ENCODE measurements at places on chromosomes 12 and 14.

GRCh38 chr12:116532986-116533342 is 26.2 kb upstream of the MAP1LC3B2 start:
- DNase-seq = no peak

DNA sequence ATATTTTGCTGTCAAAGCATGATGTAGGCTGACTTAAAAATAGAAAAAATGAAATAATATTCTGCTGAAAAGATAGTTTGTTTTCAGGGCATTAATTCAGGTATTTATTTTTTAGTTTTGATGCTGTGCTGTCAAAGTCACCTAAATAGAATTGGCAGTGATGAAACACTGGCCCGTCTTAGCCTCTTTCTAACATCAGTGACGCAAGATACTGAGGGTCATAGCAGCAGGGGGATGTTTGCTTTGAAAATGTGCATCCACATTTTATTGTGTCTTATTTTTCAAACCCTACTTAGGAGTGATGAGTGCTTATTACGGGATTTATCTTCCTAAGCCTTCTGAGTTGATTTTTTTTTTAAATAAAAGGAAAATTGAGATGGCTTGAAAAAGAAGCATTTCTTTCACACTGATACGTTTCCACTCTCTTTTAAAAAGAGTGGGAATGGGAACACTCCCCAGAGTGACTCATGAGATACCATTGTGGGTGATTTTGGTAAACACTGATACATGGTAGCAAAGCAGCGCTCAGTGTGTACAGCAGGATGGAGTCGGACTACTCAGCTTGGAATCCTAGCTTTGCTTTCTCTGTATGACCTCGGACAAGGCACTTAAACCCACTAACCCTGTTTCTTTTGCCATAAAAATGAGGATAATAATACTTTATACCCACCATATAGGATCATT is 290.8 kb downstream of the ERC1 start:
- peak; percentile 58 for DNase-seq

DNA sequence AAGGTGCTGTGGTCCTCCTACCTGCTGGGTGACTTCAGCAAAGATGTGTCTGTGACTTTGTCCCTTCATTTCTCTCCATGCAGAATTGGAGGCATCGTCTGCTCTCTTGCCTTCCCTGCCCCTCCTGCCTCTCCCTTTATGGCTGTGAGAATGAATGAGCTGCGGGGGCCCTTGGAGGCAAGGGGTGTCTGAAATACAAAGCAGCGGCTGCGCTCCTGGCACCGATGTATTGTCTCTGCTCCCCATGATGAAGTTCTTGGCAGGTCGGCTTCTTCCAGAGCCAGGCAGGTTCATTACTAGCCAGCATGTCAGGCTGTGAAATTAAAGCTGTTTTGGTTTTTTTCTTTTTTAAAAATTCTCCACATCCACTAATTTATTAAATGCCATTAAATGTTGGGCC is 194.5 kb downstream of the TSPAN9 start:
- no peak for DNase-seq

- DNase-seq = peak; percentile 39
These were observed 199.5 kb upstream of the DCN start for GRCh38 chr12:91382081-91382543.

DNA sequence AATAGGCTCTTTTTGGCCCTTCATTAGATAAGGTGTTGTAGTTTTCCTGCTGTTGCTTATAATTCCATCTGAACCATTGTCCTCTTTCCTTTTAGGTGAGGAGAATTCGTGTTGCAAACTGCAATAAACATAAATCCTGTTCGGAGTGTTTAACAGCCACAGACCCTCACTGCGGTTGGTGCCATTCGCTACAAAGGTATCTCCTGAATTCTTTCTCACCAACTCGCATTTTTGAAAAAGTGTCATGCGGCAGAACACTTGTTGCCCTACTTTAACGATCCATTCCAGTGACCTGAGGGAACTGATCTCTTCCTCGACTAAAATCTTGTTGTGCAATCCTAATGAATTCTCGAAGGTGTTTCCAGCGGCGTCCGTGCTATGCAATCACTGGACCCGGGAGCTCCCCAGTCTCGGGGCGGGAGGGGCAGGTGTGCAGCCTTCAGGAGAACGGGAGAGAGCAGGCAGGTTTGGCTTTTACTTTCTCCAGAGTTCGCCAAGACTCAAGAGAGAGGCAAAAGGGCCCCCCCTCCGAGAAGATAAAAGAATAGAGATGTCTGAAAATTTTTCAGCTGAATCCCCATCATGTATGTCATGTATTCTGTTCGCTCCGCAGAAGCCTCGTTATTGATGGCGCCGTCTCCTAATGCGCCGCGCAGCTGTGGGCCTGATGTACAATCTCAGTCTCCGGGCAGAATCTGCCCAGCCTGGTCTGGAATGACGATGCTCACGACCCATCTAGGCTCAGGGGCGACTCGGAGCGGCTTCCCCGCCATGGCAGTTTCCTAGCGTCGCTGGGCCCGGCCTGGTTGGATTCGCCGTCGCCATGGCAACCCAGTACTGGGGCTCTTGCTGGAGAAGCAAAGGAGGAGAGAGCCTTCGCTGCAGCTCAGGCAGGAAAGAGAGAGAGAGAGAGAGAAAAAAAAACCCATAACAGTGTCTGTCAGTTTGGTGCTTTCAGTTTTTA is 38.2 kb downstream of the PLXNC1 start:
- DNase-seq = peak; percentile 23

- no peak for DNase-seq
These were observed 239.2 kb downstream of the ADGRD1 start for GRCh38 chr12:131192951-131193350.

- DNase-seq = no peak
These were observed 33.7 kb upstream of the PPP2R5C start for GRCh38 chr14:101727611-101728366.

- no peak for DNase-seq
These were observed 11.9 kb downstream of the RARG start for GRCh38 chr12:53219956-53220693.

- no peak for DNase-seq
These were observed 107.5 kb downstream of the DAAM1 start for GRCh38 chr14:59295951-59296350.

DNA sequence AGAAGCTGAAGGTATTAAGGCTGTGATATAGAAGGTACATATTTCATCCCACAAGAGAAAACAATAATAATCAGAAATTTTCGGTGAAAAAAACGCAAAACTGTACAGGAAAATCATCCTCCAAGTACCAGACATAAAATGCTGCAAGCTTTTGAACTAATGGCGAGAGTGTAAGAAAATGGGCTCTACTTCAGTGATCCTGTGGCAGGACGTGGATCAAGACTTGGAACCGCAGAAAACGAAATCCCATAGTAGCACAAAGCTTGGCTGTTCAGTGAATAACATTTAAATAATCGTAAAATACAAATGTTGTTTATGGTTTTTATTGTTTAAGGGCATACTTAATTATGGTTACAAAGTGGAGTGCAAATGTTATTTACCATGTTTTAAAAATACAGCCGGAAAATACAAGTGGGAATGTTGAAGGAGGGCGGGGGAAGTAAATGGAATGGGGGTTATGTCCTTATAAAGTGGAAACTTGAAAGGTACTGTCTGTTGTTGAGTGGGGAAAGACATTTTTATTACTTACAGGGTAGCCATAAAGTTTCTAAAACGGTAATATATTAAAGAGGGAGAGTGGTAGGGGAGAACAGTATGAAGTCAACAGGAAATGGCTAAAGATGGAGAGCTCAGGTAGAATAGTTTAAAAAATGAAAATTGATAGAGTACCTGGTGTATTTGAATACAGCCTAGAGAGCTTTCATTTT is 1.1 kb downstream of the SMIM10L1 start:
- DNase-seq = peak; percentile 6

GRCh38 chr14:96160913-96161310 is 43.7 kb upstream of the BDKRB2 start:
- no peak for DNase-seq

DNA sequence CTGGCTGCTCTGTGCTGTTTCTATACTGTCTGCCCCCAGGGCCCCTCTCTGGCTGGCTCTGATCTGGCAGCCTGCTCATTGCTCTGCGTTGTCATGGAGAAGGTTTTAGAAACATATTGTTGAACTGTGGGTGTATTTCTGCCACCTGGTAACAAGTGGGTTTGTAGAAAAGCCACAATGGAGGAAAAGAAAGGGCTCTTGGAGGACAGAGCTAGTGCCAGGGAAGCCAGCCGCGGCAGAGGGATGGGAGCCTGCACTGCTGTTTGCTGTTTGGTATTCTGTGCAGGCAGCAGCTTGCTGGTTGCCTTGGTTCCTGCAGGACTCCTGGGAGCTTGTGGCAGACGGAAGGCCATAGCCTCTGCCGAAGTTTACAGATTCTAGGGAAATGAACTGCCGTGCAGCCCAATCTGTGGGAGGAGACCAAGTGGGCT is 15.1 kb downstream of the CCDC177 start:
- no peak for DNase-seq

- DNase-seq = no peak
These were observed 71.3 kb downstream of the PRIMA1 start for GRCh38 chr14:93716746-93717667.

GRCh38 chr12:10395390-10395998 is 5.7 kb upstream of the KLRK1 start:
- peak; percentile 85 for DNase-seq

- DNase-seq = no peak
These were observed 32.3 kb downstream of the NINJ2 start for GRCh38 chr12:630656-631632.

GRCh38 chr12:51827925-51828818 is 20.3 kb downstream of the FIGNL2 start:
- DNase-seq = no peak

GRCh38 chr14:94125659-94126418 is 3.6 kb downstream of the IFI27L2 start:
- no peak for DNase-seq

- no peak for DNase-seq
These were observed 184.2 kb downstream of the KCNA5 start for GRCh38 chr12:5227708-5228373.

- no peak for DNase-seq
These were observed 1028.7 kb downstream of the AACS start for GRCh38 chr12:126093908-126094307.

GRCh38 chr12:81332054-81332453 is 254.2 kb downstream of the ACSS3 start:
- no peak for DNase-seq

DNA sequence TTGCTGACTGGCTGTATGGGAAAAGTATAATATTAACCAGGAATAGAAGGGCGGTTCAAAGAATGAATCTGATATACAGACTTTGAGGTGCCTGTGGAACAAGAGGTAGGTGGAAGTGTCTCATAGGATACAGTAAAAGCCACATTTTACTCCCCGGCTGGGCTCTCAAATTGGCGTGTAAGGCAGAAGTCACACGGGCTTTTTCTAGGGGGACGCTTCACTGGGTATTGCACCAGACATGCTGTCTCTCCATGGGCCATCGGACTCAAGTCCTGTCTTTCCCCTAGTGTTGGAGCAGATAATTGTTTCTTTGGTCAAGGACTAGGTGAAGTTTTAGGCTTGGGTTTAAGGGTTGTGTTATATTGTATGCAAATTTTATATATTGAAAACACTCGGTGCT is 9.1 kb downstream of the TMCC3 start:
- DNase-seq = no peak

DNA sequence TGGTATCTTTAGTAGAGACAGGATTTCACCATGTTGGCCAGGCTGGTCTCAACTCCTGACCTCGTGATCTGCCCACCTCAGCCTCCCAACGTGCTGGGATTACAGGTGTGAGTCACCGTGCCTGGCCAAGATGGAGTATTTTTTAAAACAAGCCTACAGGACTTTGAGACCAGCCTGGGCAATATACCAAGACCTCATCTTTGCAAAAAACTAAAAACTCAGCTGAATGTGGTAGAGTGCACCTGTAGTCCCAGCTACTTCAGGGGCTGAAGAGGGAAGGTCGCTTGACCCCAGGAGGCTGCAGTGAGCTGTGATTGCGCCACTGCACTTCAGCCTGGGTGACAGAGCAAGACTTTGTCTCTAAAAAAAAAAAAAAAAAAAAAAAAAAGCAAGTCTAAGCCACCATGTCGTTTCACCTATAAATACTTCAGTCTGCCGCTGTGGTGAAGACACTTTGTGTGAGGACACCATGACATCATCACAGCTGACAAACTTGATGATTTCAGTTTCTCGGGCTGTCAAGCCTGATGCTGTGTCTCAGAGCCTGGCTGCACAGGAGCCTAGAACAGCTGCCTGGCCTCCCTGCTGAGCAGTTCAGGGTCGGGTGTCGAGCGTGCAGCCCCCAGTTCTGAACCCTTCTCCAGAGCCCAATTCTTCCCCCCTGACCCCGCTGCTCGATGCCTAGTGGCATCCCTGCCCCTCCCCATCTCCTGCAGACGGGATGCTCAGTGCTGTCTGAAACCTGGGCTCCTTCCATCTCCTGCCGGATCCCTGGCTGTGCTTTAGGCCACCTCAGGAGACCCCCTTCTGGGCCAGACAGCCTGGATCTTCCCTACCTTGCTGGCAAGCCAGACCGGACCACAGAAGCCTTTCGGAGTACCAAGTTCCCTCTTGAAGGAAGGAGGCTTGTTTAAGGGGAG is 119.2 kb upstream of the EVL start:
- DNase-seq = no peak

GRCh38 chr12:109695961-109696461 is 17.6 kb upstream of the FAM222A start:
- DNase-seq = no peak

DNA sequence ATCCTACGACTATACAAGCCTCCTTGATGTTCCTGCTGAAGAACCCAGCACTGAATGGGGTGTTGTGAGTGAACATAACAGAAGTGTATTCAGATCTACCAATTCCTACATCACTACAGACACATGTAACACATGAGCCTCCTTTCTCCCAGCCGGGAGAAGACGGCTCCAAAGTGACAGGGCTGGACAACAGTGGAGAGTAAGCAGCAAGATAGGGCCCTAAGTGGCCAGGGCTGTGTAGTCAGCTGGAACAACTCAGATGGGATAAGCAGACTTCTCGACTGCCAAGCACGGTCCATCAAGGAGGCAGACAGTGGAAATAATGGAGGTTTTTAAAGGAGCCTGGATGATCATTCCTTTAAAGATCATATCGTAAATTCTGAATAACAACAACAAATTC is 73.5 kb downstream of the TTC7B start:
- DNase-seq = no peak

GRCh38 chr12:77382096-77382742 is 316.9 kb upstream of the E2F7 start:
- no peak for DNase-seq

DNA sequence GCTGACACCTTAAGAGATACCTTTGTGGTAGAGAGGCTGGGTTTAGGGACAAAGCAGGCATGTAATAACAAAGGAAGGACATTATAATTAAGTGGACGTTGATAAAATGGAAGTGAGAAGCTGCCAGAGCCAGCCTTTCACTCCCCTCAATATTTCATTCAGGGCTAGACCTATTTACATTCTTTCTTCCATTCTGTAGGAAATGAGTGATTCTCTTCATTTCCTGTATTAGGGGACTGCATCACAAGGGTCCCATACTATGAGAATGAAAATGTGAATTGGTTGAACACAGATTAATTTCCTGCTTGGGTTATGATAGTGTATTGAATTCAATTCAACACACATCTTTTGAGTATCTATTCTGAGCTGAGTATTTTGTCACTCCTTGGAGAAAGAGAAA is 143.0 kb downstream of the OTOGL start:
- no peak for DNase-seq

GRCh38 chr12:125684968-125685790 is 619.9 kb downstream of the AACS start:
- DNase-seq = no peak

GRCh38 chr12:76244300-76244699 is 103.9 kb downstream of the BBS10 start:
- no peak for DNase-seq

All from GM04504 (cell line).